Heart left ventricle (tissue), 16 donors: ENCODE measurements at places on chromosomes 4 and X. TPM values are rescaled to one million over a fixed set of nuclear protein-coding genes. Genes with fewer than 3 reads are reported as not detected.

DNA sequence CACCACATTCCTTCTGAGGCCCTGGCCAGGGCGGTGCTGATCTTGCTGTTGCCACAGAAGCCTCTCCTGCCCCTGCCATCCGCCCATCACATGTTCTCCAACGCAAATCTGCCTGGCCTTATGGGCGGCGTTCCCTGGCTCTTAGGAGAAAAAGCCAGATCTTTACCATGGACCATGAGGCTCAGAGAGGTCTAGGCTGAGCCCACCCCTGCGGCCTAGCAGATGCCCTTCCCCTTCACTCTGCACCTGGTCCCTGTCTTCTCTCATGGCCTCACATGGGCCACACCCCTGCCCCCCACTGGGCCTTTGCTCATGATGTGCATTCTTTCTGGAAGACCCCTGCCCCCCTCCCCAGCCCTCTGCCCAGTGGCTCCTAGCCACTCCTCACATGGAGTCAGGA lies 78.5 kb downstream of the CRMP1 start:
- no peak overlapping the region for H3K27ac ChIP-seq
- no peak overlapping the region for H3K4me3 ChIP-seq
- H3K36me3 ChIP-seq, result no peaks in the 10 kb centered on the region
- H3K4me1 ChIP-seq, result no peaks in the 10 kb centered on the region
- no peaks in the 10 kb centered on the region for H3K27me3 ChIP-seq
- DNase-seq, result no peak

DNA sequence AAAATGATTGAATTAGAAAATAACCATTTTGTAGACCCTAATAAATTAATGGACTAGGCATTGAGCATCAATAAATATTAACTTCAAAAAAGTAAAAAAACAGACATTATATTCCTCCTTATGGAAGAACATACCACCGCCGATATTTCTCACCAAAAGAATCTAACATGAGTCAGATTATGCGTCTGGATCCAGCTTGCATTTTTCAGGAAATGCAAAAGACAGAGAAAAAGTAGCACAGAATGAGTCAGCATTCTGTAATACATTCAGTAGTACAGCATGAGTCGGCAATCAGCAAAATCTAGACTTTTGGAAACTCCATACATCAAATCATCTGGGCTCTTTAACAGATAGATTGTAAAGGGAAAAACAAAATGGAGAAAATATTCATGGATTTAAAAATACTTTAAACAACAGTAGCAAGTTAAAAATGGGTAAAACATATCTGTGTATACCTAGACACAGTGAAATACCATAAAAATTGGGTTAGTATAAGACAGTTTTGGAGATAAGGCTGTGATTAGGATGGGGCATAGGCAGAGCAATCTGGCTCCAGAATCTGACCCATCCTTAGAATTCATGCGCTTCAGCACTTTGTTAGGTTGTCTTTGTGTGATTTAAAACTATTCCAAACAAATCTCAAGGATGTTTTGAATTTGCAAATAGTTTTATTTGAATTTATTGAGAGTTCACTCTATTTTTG lies 633.0 kb upstream of the FAM241A start:
- H3K27me3 ChIP-seq, result no peaks in the 10 kb centered on the region
- H3K36me3 ChIP-seq, result no peaks in the 10 kb centered on the region
- no peak overlapping the region for H3K27ac ChIP-seq
- no peaks in the 10 kb centered on the region for H3K4me1 ChIP-seq
- H3K4me3 ChIP-seq, result no peak overlapping the region

GRCh38 chr4:128721896-128722295 lies 87.6 kb upstream of the JADE1 start:
- no peaks in the 10 kb centered on the region for H3K4me1 ChIP-seq
- H3K27ac ChIP-seq, result no peak overlapping the region
- no peaks in the 10 kb centered on the region for H3K27me3 ChIP-seq
- no peaks in the 10 kb centered on the region for H3K36me3 ChIP-seq
- no peak overlapping the region for H3K4me3 ChIP-seq
- no peak for DNase-seq

DNA sequence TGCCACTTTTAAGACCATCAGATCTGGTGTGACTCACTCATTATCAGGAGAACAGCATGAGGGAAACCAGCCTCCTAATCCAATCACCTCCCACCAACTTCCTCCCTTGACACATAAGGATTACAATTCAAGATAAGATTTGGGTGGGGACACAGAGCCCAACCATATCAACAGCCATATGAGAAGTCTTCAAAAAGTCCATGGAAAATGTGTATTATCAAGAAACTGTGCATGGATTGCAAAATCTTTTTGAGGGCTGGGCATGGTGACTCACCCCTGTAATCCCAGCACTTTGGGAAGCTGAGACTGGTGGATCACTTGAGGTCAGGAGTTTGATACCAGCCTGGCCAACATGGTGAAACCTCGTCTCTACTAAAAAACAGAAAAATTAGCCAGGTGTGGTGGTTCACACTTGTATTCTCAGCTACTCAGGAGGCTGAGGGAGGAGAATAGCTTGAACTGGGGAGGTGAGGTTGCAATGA lies 17.8 kb upstream of the RPL39 start:
- no peaks in the 10 kb centered on the region for H3K4me1 ChIP-seq
- H3K4me3 ChIP-seq, result no peak overlapping the region
- DNase-seq, result no peak
- no peak overlapping the region for H3K27ac ChIP-seq
- H3K27me3 ChIP-seq, result no peaks in the 10 kb centered on the region
- H3K36me3 ChIP-seq, result no peaks in the 10 kb centered on the region

- H3K4me3 ChIP-seq, result no peak overlapping the region
- H3K27ac ChIP-seq, result no peak overlapping the region
- H3K27me3 ChIP-seq, result no peaks in the 10 kb centered on the region
- no peaks in the 10 kb centered on the region for H3K36me3 ChIP-seq
- H3K4me1 ChIP-seq, result no peaks in the 10 kb centered on the region
Observed at GRCh38 chr4:153409924-153410501, 56.1 kb upstream of the TMEM131L start.

IQCM gene
- not detected for total RNA-seq

IL9R gene
- not detected for total RNA-seq

SLC25A6 gene
- 109 TPM for total RNA-seq

F8A2 gene
- not detected for total RNA-seq

ACSL4 gene
- 58.3 TPM for total RNA-seq

GLRB gene
- total RNA-seq, result 21.7 TPM
